ENCODE measurements at places on chromosomes 3 and 15.

DNA sequence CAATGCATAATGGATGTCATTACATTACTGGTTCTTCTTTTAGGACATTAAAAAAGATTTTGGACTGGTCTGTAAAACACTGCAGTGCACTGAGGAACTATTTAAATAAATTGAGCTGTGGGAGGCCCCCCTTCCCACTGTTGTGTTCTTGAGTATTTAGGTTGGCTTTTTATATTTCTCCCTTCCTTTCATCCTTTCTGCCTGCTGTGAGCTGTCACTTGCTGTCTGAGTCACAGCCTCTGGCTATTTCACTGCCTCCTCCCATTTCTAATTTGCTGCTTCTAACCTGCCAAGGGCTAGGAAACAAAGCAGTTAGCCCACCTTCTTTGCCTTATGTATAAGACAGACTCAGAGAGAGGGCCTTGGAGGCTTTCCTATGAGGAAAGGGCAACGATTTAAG lies 89.0 kb upstream of the FNDC3B start:
- no peak for DNase-seq

DNA sequence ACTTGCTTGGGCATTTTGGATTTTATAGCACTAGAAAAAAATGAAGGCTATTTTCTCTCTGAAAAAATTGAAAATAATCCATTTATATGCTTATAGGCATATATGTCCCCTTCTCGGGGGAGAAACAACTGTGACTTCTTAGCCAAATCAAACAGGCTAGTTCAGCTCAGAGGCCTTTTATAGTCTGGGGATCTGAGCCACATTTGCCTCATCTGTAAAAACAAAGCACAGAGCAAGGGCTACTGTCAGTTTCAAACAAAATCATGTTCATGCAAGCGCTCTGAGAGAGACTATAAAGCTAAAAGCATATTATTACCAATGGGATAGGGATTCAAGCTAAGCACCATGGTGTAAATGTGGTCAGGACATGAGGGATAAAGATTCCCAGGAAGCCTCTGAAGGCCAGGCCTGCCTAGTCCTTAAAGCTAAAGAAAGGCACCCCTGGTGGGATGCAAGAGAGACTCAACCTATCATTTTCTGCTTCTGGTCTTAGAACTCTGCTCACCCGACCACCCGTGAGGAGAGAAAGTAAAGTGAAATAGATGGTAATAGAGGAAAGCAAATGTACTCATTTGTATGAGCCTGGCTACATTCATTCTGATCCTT lies 51.0 kb upstream of the IL12A start:
- DNase-seq = no peak

DNA sequence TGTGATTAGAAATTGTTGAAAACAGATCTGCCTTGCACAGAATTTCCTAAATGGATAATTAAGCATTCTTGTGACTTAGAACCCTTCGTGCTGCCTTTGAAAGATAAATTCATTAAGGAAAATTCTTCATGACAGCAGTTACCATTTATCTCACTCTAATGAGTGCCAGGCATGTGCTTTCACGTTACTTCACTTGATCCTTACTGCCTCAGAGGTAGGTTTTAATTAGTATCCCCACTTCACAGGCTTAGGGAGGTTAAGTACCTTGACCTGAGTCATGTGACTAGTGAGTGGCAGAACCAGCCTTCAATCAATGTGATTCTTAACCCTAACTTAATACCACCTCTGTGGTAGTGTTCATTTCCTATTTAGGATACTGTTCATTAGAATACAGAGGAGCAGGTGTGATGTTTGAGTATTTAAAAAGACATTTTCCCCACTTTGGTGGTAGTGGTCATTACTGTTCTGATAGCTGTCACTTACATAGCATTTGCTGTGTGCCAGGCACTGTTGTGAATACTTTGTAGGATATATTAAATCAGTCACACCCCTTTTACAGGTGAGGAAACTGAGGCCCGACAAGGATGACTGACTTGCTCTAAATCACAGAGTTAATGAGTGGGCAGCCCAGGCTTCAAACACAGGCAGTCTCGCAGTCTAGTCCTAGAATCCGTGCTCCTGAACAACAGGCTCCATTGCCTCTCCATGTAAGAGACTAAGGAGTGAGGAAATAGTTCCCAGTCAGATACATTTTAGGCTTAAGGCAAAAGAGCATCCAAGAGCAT lies 57.9 kb downstream of the RLBP1 start:
- DNase-seq = no peak

- no peak for DNase-seq
Observed at GRCh38 chr15:66880380-66881155, 178.5 kb downstream of the SMAD6 start.

DNA sequence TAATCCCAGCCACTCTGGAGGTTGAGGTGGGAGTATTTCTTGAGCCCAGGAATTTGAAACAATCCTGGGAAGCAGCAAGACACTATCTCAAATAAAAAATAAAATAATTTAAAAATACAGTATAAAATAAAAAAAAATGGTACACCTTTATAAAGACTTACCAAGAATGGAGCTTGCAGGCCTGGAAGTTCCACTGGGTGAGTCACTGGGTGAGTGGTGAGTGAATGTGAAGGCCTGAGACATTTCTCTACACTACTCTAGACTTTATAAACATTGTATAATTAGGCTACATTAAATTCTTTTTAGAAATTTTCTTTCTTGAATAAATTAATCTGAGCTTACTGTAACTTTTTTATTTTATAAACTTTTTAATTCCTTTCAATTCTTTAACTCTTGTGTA lies 609.1 kb upstream of the BCHE start:
- DNase-seq = no peak

DNA sequence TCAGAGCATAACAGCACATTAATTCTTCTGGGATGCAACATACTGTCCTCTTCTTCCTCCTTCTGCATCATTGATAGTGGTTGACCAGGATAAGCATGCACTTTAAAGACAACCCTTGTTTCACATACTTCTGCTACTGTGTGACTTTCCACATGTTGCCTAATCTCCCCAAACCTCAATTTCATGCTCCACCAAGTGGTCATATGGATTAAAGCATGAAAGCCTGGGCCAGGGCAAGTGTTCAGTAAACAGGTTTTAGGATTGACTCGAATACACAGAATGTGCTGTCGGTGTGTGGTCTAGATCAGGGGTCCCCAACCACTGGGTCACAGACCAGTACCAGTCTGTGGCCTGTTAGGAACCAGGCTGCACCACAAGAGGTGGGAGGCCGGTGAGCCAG lies 22.5 kb upstream of the BFSP2 start:
- peak; percentile 60 for DNase-seq

DNA sequence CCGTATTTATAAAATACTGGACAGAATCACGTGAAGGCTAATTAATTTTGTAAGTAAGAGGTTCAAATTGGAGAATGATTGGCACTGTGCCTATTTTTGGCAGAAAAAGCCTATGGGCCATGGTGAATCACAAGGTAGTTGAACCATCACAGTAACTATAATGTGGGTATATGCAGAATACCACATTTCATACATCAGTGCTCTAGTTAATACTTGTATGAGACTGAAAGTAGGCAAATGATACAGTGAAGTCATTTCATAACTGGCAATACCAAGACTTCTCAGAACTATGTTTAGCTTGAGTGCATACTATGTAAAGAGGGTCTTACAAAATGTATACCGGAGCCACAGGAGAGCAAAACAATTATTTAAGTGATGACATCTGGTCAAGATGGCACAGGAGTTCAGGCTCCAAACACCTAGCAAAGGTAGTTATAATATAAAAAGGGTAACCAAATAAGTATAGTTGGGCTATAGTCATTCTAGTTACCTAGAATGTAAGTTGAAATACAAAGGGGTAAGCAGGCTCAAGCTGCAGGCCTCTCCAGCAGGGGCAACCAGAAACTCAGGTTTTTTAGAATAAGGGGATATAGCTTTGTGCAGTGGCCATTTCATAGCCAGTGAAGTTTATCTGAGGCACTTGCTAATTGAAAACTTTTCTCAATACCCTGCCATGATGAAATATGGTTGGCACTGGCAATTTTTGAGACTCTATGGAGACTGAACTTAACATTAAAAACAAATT lies 19.1 kb downstream of the GPR160 start:
- DNase-seq = no peak

- DNase-seq = no peak
Observed at GRCh38 chr3:183018421-183019192, 38.3 kb upstream of the DCUN1D1 start.

- no peak for DNase-seq
Observed at GRCh38 chr15:57442335-57442734, 66.0 kb downstream of the CGNL1 start.

- DNase-seq = no peak
Observed at GRCh38 chr3:157094751-157095480, 65.0 kb downstream of the CCNL1 start.

DNA sequence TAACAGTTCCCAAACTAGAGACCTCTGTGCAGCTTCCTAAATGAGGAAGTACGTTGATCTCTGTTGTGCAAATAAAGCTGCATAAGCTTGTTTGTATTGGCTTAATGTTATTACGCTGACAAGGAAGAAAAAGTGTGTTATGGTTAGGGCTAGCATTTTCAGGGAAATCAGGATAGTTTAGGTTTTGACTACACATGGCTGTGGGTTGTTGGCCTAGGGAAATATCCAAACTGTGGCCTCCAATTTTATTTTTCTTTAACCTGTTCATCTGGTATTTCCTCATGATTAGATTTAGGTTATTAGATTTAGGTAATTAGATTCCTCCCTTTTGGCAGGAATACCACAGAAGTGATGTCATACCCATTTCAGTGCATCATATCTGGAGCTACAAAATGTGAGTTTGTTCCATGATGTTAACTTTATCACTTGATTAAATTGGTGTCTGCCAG lies 8.7 kb upstream of the MCCC1 start:
- DNase-seq = no peak
